ENCODE measurements at places on chromosomes 12 and 14.

DNA sequence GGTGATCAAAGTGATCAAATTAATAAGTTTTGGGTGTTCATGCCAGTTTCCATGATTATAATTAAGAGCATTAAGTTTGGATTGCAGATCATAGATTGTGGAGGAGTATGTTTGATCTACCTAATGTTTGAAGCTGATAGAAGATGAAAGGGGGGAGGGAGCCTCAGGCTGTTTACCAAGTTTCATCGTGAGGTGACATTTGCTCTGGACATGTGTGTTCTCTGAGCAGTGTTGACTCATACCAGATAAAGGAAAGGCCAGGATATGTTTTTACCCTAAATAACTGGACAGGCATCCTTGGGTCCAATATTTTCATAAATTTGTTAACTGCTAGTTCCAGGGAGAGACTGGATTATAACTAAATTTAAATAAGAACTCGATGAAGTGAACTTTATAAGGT is 3.5 kb upstream of the SEL1L start:
- DNase-seq, result no peak

GRCh38 chr12:19198272-19198671 is 68.7 kb downstream of the PLEKHA5 start:
- DNase-seq, result no peak

GRCh38 chr12:41402801-41403200 is 214.7 kb downstream of the PDZRN4 start:
- no peak for DNase-seq

DNA sequence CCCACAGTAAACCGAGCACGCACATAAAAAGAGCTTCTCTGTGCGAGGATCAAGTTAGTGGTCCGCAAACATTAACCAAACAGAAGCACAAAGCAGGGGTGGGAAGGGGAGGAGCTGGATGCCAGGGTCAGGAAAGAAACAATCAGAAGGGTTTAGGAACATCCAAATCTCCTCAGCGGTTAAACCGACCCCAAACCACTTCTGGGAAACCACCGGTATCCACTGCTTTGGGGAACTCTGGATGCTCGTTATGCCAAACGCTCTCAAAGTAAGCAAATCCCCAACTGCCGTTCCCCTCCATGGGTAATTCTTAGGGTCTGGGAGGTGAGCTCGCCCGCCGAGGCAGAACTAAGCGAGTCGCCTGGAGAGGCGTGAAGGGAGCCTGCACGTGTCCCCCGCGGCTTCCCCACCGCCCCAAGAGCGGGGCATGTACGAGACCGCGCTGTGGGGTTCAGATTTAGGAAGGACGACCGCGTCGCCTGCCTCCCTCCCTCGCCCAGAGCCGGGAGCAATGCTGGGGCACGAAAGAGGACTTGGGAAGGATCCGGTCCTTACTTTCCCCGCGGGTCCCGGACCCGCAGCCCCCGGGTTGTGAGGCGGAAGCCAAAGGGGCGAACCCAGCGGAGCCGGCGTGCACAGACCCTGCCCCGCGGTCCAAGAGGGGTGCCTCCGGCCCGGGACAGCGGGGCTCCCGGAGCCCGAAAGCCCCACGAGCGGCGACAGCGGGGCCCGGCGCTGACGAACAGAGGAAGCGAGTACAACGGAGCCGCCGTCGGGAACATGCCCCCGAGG is 711 bp downstream of the SBNO1 start:
- DNase-seq, result peak; percentile 40

DNA sequence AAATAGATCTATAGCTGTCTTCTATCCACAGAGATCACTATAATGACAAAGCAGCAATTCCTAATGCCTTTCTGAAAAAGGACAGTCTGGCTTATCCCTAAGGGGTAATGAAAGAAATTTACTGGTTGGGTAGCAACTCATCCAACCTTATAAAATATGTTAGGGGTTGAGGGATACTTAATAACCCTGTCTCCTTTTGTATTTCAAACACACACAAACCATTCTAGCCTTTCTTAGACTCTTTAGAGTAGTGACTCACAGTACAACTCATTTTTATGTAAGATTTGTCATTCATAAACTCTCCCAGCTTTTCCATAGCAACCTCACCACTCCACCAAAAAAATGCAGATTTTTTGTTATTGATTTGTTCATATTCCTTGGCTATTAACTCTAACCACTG is 167.9 kb downstream of the FSCB start:
- no peak for DNase-seq

DNA sequence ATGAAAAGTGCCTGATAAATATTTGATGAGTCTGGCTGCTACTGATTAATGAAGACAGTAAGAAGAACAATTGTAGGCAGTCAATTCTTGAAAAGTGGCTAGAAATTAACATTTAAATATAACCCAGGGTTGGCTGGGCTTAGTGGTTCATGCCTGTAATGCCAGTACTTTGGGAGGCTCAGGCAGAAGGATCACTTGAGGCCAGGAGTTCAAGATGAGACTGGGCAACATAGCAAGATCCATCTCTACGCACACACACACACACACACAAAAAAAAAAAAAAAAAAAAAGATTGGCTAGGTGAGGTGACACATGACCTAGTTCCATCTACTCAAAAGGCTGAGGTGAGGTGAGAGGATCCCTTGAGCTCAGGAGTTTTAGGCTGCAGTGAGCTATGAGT is 7.9 kb upstream of the PLBD1 start:
- DNase-seq, result no peak

GRCh38 chr12:68623984-68624383 is 13.3 kb downstream of the RAP1B start:
- DNase-seq, result no peak

DNA sequence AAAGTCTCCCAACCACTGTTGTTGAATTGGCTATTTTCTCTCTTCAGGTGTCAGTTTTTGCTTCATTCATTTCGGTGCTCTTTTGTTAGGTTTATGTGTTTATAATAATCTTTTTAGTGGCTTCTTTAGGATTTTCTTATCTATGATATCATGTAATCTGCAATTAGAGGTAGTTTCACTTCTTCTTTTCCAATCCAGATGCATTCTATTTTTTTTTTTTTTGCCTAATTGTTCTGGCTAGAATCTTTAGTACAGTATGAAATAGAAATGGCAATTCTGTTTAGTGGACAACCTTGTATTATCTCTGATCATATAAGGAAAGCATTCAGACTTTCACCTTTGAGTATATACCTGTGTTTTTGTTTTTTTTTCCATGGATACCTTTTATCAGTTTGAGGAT is 17.4 kb downstream of the CNOT2 start:
- no peak for DNase-seq

- no peak for DNase-seq
Observed at GRCh38 chr12:3047961-3048360, 29.2 kb upstream of the TSPAN9 start.

DNA sequence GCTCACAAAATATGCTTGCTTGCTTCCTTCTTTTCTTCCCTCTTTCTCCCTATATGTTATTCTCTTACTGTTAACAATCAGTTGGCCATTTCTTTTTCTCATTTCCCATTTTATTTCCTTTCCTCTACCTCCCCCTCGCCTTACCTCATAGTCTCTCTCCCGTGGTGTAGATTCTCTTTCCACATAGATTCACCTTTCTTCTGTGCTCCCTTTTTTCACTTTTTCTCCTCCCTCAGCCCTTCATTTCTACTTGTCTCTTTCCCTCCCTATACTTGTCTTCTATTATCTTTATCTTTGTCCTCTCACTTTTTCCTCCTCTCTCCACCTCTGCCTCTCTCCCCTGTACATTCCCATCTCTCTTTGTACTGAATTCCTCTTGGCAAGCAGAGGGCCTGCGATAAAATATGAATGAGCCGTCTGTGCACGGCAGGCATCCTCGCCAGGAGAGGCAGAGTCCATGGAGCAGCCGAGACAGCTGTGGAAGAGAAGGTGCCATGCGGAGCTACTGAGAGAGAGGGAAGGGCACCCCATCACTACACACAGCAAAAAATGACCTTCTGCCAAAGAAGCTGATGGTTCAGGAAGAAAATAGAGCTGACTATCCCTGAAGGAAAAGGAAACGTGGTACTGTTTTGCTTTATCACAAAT is 12.1 kb downstream of the C14orf93 start:
- no peak for DNase-seq

DNA sequence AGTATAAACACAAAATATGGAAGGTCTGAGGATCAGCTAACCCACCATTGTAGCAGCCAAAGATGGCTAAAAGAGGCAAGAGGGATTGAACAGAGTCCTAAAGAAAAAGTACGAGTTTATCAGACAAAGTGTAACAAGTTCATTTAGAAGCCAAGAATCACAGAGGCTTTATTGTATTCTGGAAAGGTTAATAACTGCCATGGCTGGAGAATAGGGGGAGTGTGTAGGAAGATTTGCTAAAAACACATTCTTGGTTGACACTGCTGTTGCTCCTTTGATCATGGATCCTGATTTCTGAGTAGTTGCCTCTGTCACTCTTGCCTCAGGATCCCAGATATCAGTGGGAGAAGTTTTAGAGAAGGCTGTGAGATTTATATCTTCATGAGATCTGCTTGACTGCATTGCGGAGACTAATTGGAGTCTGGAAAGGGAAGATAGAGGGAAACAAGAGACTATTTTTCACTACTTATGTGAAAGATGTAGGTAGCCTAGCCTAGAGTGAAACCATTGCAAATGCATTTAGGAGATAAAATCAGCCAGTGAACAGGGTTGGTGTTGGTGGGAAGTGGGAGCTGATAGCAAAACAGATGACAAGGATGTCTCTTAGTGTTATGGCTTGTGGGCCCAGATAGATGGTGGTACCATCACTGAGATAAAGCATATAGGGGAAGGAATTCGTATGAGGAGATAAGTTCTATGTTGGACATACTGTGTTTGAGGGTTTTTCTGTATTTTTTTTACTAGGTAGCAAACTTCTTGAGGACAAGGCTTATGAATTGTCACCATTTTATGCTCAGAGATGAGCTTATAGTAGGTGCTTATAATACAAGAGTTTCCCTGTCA is 402.9 kb upstream of the PDE3A start:
- DNase-seq, result no peak

- DNase-seq, result peak; percentile 7
Observed at GRCh38 chr12:117494833-117495655, 133.6 kb upstream of the NOS1 start.

DNA sequence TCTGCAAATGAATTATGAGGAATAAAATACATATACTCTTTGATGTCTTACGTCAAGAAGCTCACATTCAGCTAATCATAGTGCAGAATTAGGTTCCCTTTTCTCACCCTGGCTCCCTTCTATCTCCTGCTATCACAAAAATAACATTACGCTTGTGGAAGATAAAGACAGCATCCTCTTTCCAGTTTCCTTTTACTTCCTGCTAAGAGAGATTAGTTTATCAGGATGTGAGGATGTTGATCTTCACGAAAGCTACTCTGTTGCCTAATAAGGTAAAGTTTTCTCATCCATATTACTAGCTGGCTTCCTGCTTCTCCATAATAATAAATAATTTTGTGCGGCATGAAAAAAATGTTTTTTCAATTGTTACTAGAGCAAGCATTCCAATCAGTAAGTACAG is 217.7 kb upstream of the DCN start:
- no peak for DNase-seq

GRCh38 chr14:49959822-49960408 is 67.0 kb downstream of the ARF6 start:
- peak; percentile 64 for DNase-seq

- DNase-seq, result no peak
Observed at GRCh38 chr14:91112194-91112593, 1.7 kb upstream of the DGLUCY start.

- DNase-seq, result no peak
Observed at GRCh38 chr14:91223028-91223783, 21.3 kb downstream of the GPR68 start.

- DNase-seq, result no peak
Observed at GRCh38 chr12:69644511-69644910, 33.8 kb upstream of the LRRC10 start.

- DNase-seq, result no peak
Observed at GRCh38 chr12:62297321-62297720, 37.1 kb downstream of the USP15 start.

DNA sequence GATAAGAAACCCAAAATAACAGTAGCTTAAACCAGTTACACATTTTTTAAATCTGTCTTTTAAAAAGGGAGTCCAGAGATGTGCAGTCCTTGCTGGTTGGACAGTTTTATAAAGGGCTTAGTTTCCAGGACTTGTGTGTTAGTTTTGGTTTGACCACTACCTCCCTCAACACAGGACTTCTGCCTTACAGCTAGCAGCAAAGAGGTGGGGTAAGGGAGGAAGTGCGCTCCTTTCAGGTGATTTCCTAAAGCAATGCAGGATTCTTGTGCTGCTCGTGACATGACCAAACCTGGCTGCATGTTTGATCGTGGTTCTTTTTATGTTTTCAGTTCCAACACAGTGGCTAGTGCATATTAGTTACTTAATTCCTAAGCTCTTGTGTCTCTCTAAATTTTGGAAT is 266.2 kb downstream of the TMTC2 start:
- DNase-seq, result no peak

- no peak for DNase-seq
Observed at GRCh38 chr14:69284170-69284569, 24.2 kb downstream of the GALNT16 start.

DNA sequence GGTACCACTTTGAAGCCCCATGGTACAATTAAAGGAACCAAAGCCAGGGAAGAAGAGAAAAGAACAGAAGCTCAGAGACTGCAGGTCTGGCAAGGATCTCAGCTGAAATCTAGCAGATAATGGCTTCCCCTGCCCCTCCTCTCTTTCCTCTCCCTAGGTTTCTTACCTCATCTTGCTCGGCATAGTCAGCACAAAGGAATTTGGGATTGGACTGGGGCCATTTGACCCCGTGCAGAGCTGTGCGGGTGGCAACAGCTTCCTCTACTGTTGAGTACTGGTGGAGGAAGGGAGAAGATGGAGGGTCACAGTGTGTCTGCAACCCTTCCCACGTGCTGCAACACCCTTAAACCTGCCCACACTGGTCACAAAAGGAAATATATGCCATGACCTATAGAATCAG is 4.7 kb upstream of the CDH24 start:
- DNase-seq, result no peak

- DNase-seq, result no peak
Observed at GRCh38 chr14:64722842-64723447, 18.7 kb downstream of the PLEKHG3 start.

DNA sequence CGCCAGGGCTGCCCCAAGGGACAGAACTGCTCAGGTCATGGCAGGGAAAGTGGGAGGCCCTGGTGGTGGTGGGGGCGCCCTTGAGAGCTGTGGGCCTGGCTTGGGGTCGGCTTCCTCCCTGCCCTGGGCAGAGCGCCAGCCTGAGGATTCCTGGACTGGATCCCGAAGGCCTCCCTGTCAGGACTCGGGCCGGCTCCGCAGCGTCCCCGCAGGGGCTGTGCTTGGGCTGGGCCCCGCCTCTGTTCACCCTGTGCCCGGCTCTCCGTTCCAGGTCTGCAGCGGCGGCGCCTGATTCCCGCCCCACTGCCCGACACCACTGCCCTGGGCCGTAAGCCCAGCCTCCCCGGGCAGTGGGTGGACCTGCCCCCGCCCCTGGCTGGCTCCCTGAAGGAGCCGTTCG is 39.9 kb downstream of the KIF26A start:
- no peak for DNase-seq
